ENCODE measurements at places on chromosomes 12 and 14.

DNA sequence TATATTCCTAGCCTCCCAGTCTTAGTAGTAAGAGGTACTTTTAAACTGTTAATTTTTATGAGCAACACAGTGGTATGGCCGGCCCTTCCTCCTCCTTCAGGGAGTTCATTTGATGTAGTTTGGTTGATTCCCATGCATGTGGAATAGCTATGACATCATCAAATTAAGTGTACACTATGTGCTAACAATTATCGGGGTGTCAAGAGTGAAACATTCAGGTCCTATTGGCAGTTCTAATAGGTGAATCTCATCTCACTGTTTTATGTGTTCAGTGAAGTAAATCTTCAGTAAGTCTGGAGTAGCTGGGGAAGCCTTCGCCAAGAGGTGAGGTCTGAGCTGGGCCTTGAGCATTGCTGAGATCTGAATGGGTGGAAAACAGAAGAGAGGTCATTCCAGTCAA is 656.5 kb downstream of the DIO2 start:
- DNase-seq: no peak

- no peak for DNase-seq
Measured at GRCh38 chr12:126390969-126391566, 1325.8 kb downstream of the AACS start.

- DNase-seq: no peak
Measured at GRCh38 chr12:105256011-105256410, 20.0 kb upstream of the APPL2 start.

DNA sequence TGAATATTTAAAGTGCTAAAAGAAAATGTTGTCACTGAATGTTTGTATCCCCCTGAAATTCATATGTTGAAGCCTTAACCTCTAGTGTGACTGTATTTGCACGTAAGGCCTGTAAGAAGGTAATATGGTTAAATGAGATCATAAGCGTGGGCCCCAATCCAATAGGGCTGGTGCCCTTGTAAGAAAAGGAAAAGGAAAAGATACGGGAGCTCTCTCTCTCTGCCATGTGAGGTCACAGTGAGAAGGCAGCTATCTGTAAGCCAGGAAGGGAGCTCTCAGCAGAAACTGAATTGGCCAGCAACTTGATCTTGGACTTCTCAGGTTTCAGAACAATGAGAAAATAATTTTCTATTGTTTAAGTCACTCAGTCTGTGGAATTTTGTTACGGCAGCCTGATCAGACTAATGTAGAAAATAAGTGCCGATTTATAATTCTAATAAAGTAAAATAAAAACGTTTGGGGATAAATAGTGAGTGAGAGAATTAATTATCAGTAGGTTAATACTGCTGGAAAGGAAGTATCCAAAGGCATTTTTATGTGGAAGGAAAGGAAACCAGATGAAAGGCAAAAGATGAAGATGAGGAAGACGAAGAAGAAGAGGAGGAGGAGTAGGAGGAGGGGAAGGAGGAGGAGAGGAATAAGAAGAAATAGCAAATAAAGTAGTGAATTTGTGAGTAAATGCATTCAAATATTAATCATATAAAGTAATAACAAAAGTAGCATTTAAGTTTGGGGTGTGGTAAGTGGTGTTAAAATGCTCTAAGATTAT is 188.5 kb upstream of the KRR1 start:
- DNase-seq: no peak

GRCh38 chr12:66060163-66060907 is 70.2 kb downstream of the LLPH start:
- no peak for DNase-seq

DNA sequence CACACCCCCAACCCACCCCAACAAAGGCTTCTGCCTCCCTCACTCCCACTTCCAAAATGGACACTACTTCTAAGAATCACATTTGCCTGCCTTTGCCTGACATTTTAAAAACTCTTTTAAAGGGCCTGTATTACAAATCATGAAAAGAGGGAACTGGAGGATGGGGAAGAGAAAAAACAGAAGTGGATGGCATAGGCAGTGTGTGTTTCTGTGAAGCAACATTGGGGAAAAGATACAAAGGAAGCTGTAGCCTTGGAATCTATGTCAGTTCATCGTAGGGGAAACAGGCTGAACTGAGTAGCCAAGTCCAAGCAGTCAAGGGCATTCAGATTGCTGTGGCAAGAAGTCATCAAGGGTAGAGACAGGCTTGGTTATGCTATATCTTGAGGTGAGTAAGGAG is 273.9 kb downstream of the BTG1 start:
- no peak for DNase-seq

DNA sequence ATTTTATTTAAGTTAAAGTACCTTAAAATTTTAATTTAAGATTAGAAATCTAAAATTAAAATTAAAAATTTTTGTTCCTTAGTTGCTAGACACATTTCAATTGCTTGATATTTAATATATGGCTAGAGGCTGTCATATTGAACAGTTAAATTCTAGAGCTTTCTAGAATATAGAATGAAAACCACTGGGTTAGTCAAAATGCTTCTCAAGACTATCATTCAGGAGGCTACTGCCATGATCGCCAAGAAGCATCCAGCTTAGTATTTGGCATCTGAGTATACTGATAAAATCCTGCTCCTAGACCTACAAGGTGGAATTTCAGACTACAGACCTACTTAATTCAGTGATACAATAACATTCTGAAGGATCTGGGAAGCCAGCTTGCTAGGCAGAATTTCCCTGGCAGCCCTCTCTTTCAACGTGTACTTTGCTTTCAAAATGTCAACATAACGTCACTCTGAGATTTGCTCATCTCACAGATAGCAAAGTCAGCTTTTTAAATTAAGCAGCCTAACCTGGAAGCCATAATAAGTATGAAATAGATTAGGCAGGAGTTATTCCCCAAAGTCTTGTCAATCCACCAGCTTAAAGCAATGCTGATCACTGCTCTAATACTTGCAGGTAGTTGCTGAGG is 525.8 kb downstream of the FSCB start:
- no peak for DNase-seq

GRCh38 chr12:52584156-52584682 is 10.6 kb upstream of the KRT74 start:
- DNase-seq: no peak

GRCh38 chr12:108939594-108939993 is 59.7 kb downstream of the DAO start:
- no peak for DNase-seq

- no peak for DNase-seq
Measured at GRCh38 chr12:83261998-83262397, 575.3 kb downstream of the TMTC2 start.

DNA sequence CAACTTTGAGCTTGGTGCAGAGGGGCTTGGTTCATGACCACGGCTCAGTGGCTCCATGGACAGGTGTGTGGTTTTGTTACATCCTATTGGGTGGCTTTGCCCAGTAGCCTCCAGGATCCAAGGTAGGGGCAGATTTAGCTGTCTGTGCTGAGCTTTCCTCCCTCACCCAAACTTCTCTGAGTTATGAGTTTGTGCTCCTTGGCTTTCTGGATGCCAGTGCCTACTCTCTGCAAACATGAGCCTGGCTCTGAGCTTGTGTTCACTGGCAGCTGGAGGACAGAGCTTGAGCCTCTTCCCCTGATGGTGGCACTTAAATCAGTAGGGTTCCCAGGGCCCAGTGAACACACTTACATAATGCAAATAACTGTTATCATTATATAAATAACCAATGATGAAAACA is 45.3 kb upstream of the HECTD1 start:
- DNase-seq: no peak

DNA sequence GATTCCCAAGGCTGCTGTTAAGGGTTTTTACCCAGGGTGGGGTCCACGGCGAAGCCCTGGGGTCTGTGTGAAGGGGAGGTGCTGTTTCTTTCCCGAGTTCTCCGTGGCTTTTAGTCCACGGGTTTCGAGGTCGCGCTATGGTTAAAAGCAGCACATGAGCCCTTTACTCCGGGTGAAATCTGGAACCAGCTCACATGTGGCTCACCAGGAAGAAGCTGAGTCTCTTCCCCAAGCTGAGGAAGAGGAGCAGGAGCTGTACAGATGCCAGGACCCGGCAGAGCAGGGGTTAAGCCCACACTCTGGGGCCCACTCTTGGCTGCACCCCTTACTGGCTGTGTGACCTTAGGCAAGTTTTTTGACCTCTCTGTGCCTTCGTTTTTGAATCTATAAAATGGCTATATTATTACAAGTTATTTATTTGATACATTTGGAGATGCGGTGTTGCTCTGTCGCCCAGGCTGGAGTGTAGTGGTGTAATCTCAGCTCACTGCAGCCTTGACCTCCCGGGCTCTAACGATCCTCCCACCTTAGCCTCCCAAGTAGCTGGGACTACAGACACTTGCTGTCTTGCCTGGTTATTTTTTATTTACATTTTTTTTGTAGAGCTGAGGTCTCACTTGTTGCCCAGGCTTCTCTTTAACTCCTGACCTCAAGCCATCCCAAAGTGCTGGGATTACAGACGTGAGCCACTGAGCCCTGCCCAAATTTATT is 266.3 kb downstream of the AACS start:
- DNase-seq: no peak

- DNase-seq: no peak
Measured at GRCh38 chr12:57772429-57773322, at the start of gene EEF1AKMT3. Gene EEF1AKMT3, plus strand, starts transcription at chr12:57772614. Its CDS starts 111 bp downstream, at chr12:57772725.

DNA sequence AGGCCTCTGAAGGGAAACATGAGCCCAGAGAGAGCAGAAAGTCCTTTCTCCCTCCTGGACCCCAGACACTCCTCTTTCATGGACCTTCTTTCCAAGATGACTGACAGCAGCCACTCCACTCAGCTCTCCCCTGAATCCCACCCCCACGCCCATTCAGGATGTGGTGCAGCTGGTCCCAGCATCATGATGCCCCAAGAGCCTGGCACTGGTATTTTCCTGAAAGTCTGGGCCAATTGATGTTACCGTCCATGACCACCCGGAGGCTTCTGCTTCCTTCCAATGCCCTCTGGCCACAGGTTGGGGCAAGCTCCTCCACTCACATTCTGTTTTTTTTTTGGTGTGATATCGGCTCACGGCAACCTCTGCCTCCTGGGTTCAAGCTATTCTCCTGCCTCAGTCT is 112.6 kb downstream of the CALM1 start:
- DNase-seq: no peak

DNA sequence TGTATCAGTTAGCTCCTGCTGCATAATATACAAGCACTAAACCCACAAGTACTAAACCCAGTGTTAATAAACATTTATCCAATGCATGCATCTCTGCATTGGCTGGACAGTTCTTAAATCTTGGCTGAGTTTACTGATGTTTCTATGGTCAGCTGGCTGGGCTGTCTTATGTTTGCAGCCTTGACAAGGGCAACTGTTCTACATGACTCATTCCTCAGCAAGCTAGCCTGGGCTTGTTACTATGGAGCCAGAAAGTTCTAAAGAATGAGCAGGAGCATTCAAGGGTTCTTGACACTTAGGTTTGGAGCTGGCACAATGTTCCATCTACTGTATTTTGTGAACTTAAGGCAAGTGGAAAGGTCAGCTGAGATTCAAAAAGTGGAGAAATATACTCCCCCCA is 199.1 kb downstream of the GLT1D1 start:
- DNase-seq: no peak

DNA sequence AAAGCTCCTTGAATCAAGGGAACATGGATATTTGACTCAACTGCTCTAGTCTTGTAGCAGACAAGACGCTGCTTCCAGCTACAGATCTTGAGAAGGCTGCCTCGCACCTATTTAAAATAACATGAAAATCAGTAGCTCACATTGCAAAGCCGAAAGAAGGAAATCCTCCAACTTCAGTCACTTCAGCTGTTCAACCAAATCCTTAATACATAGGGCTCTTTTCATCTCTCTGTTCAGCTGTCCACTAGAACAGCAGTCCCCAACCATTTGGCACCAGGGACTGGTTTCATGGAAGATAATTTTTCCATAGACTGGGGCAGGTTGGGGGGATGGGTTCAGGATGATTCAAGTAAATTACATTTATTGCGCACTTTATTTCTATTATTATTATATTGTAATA is 1116.0 kb upstream of the TMEM132C start:
- no peak for DNase-seq

DNA sequence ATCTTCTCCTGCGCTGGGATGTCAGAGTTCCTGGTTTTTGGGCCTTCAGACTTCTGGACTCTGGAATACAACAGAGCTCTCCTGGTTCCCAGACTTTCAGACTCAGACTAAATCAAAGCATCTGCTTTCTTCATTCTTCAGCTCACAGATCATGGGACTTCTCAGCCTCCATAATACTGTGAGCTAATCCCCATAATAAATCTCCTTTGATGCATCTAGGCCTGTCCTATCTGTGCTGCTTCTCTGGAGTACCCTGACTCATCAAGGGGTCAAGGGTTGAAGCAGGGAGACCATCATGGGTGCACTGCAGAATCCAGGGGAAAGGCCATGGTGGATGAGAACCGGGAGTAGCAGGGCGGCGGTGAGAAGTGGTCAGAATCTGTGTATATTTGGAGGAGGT is 1094.1 kb upstream of the TMEM132C start:
- DNase-seq: no peak

- no peak for DNase-seq
Measured at GRCh38 chr14:38171197-38171596, 36.5 kb upstream of the SSTR1 start.

- DNase-seq: no peak
Measured at GRCh38 chr14:77212943-77213678, 31.5 kb downstream of the TMEM63C start.

- no peak for DNase-seq
Measured at GRCh38 chr12:92012691-92013090, 133.0 kb downstream of the BTG1 start.

- no peak for DNase-seq
Measured at GRCh38 chr12:94998326-94998725, 5.2 kb downstream of the NDUFA12 start.

DNA sequence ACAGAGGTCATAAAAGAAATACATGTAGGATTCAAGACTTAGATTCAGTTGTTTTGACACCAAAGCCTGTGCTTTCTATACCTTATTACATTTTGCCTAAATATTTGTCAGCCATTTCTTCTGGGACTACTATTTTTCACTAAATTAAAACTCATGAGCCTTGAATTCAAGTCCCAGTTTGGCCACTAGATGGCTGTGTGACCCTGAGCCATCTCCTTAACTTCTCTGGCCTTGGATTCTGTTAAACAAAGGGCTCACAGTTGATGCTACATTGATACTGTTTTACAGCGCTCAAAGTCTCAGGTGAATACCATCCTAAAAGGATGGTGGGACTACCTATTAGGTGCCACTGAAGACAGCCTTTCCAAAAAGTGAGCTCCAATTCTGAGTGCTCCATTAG is 39.6 kb upstream of the CCDC198 start:
- DNase-seq: no peak

GRCh38 chr12:1634590-1635191 is 5.7 kb downstream of the WNT5B start:
- DNase-seq: peak; percentile 36

- DNase-seq: peak; percentile 50
Measured at GRCh38 chr12:49388682-49389386, 21.6 kb downstream of the SPATS2 start.

DNA sequence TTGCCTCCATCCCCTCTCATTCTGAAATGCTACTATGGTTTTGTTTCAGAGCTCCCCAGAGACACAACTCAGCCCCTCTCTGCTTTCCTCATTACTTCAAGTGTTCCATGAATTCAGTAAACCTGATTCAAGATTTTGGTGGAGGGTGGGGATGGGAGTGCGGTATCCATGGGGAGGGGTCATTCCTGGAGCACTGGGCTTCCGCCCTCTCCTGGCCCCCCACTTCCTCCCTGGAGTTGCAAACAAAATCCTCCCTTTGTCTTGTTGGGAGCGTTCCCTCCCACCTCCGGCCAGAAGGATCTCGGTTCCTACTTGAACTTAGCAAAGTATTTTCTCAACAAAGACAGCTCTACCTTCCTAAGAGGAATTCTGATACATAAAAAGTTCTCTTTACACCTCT is 71.8 kb upstream of the LTA4H start:
- DNase-seq: no peak

All from activated T-helper 9 cell treated with anti-CD3 and anti-CD28 coated beads, Interleukin-2, amount 50 U/mL, for 16 hours (primary cell).